ENCODE measurements at places on chromosomes 1 and 21.

DNA sequence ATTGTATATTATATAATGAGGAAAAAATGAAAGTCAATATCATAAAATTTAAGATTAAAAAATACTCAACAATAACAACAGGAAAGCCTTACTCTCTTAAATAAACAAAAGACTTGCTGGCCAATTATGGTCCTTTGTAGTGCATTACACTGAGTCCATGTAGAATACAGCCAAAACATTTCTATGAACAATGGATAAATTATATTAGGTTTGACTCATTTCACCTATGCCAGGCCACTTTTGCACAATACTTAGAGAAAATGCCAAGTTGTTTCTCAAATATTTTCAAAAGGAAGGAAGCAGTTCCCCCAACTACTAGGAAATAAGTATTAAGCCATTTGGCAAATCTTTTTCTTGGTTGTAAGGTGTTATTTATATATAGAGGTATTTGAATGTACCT, 19.8 kb upstream of the UCK2 start:
- DNase-seq: no peak

DNA sequence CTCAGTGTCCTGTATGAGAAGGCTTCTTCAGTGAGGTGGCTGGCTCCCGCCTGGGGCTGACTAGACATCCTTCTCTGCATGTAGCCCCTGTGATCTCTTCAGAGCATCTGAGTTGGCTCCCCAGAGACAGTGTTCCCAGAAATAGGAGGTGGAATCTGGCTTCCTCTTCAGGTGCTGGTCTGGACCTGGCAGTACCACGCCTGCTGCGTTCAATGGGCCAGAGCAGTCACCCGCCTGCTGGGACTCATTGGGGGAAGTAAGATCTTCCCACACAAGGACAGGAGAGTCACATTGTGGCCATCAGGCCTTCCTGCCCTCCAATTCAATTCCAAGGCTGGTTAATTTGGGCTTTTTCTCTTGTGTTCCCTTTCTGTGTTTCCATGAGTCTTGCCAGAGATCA, 51.0 kb downstream of the ADARB1 start:
- DNase-seq: no peak

- no peak for DNase-seq
These were observed 165.4 kb downstream of the RUNX1 start for GRCh38 chr21:34883491-34884271.

DNA sequence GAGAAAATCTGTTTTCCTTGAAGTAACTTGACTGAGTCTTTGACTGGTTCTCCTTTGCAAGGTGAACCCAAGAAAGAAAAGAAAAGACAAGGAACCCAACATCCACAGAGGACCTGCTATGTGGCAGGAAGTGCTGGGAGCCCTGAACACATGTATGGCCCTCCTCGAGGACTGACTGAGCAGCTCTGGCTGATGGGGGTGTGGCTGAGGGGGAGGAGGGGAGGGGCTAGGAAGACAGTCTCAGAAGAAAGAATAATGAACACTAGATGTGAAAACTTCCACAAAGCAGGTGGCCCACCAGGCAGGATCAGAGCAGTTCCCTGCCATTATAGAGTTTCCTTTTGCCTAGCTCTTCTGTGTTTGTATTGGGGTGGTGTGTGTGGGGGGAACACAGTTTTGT, 26.1 kb downstream of the NENF start:
- no peak for DNase-seq

- DNase-seq: peak; percentile 2
These were observed 15.5 kb downstream of the FYB2 start for GRCh38 chr1:56803561-56804156.

DNA sequence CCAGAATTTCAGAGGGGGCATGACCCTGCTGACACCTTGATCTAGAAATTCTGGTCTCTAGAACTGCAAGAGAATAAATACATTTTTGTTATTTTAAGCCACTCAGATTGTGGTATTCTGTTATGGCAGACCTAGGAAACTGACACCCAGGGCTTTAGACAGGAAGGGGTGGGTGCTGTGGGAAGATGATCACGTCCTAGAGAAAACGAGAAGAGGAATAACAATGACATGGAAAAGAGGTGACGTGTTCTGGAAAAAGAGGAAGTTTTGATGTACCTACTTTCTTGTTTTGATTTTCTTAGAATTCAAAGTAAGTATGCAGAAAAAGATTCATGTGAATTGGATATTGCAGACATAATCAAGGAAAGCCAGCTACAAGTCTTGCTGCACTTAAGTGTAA, 232.9 kb upstream of the RUNX1 start:
- DNase-seq: no peak

DNA sequence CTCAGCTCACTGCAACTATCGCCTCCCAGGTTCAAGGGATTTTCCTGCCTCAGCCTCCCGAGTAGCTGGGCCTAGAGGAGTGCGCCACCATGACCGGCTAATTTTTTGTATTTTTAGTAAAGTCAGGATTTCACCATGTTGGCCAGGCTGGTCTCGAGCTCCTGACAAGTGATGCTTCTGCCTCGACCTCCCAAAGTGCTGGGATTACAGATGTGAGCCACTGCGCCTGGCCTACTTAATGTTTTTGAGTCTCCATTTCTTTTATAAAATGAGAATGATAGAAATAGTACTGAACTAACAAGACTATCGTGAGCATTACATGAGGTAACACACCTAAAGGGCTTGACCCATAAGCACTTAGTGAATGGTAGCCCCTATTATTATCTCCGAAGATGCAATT, 21.4 kb downstream of the NUAK2 start:
- no peak for DNase-seq

DNA sequence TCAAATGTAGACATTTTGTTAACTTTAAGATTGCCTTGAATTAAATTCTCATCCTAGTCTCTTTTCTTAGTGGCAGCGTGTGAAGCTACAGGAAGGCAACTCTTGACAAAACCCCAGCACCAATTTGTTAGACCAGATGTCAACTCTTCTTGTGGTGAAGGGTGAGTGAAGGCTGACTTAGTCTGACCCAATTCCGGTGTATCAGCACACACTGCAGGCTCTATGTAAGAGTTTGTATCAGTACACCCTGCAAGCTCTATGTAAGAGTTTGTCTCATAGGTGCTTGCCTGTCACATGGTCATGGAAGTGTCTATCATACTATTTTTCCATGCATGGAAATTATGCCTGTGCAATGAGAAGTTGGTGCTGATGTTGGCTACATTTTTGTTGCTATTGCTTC, 16.8 kb downstream of the CR2 start:
- DNase-seq: no peak

DNA sequence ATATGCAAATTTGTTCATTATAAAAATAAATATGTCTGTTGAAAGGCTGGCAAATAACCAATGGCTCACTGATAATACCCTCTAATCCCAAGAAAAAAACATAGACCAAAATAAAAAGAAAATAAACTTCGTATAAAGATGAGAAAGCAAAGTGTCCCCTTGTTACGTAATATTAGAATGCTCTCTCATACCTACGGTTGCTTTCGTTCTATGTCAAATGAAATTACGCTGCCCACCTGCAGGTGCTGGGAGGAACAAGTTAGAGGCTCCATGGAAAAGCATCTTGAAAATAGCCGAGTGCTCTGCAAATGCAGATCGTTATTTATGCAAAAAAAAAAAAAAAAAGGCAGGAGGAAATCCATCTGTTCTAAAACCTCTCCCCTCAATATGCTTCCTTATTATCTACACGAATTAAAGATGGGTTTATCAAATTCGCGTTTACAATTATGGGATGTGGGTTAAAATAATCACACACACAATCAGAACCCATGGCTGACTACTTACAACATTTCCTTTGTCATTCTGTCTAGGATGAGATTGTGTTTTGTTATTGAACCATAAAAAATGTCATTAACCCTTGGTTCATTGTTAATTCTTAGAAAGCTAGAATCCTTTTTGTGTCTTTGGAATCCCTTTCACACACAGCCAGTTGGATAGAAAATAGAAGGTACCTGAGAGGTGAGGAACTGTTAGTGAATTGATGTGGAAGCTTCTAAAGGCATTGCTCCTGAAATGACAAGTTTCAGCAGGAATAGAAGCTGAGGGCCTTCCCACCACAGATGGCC, 268.6 kb downstream of the SETD4 start:
- no peak for DNase-seq

DNA sequence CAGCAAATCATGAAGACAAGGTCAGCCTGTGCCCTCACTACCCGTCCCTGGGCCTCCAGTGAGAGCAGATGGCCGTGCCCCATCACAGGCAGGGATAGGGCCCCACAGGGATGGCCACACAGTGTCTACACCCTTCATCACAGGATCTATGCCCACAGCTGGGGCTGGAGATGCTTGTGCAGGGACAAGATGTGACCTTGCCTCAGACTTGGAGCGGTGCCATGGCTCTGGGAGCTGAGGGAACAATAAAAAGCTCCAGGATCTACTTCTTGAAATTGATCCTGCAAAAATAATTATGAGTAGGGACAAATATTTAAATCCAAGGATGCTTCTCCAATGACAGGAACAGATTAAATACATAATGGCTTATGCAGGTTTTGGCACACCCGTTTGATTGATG, 25.4 kb upstream of the TCEA3 start:
- DNase-seq: no peak

GRCh38 chr1:64005801-64006200, 197.6 kb upstream of the UBE2U start:
- DNase-seq: no peak

GRCh38 chr21:25577424-25578055, 29.7 kb downstream of the MRPL39 start:
- no peak for DNase-seq

- no peak for DNase-seq
These were observed 4.2 kb downstream of the SPRR1B start for GRCh38 chr1:153035211-153035610.
